ENCODE measurements at places on chromosomes 7 and 10.

GRCh38 chr10:48714088-48714487 lies 29.4 kb downstream of the WDFY4 start:
- DNase-seq: no peak

DNA sequence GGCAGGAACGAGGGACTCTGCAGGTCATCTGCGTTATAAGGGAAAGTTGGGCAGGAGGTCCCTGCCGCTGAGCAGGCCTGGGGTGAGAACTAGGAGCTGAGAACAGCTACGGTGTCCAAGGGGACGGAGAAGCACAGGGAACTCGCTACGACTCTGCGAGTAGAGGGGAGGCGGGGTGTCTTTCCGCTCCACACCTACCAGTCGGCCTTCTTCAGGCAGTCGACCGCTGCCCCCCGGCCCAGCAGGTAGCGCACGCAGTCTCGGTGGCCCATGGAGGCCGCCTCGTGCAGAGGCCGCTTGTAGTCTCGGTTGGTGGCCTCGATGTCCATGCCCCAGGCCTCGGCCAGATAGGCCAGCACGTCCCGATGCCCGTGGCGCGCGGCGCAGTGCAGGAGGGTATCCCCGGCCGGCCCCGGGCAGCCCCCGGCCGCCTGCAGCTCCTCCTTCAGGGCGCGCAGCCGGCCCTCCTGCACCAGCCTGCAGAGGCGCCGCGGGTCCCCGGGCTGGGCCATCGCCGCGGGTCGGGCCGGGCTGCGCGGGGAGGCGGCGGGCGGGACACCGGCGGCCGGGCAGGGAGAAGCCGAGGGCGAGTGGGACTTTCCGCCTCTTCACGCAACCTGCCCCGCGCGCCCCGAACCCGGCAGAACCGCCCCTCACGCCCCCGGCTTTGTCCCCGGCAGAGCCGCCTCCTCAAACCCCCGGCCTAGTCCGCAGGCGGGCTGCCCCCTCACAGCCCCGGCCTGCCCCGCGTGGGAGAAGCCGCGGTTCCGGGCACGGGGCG lies 660 bp downstream of the ANKRD16 start:
- peak; percentile 46 for DNase-seq

GRCh38 chr7:130703851-130704250 lies 17.5 kb upstream of the TSGA13 start:
- no peak for DNase-seq

- no peak for DNase-seq
Measured at GRCh38 chr10:78576276-78576675, 492.5 kb upstream of the ZMIZ1 start.

DNA sequence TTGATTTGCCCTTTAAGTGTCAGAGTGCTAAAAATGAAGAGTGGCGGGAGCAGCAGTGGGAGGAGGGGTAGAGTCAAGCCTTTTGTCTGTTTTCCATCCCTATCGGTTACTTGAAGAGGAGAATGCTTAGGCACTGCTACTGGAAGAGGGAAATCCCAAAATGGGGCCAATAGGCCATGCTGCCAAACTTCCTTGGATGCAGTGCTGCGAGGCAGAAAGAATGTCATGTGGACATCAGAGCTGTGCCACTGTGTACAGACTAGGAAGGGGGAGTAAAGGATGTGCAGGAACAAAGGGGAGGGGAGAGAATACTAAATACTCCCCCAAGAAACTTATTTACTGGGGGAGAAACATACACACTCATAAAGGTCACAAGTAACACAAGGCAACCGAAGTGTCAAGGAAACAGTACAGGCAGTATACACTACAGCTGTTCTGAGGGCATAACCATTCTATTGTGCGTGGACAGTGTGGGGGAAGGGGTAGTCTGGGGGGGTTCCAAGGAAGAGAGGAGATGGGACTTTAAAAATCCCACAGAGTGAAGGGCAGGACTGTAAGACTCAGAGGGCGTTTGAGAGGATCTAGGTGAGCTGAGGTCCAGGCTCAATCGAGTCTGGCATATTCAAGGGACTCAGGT lies 228.7 kb upstream of the PLXNA4 start:
- no peak for DNase-seq

- no peak for DNase-seq
Measured at GRCh38 chr7:36215457-36215765, 62.4 kb downstream of the EEPD1 start.

GRCh38 chr7:97377713-97378112 lies 260.2 kb downstream of the SDHAF3 start:
- DNase-seq: no peak

DNA sequence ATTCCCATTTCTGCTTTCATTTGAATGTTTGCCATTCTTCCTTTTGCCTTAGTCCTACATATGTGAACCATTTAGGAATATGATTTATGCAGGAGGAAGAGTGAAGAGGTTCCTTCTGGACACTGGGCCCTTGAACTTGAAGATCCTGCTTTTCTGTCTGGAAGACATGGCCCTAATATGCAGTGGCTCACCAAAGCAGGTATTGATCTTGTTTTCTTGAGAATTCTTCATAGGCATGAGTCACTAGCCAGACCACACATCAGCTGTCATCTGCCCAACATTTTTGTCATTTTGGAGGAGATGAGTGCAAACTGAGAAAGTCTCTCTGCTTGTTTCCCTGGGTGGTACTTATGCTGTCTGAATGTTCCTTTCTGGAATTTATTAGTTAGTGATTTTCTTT lies 382.6 kb downstream of the LRMDA start:
- no peak for DNase-seq

- DNase-seq: no peak
Measured at GRCh38 chr7:94838717-94839116, 68.7 kb upstream of the PPP1R9A start.

DNA sequence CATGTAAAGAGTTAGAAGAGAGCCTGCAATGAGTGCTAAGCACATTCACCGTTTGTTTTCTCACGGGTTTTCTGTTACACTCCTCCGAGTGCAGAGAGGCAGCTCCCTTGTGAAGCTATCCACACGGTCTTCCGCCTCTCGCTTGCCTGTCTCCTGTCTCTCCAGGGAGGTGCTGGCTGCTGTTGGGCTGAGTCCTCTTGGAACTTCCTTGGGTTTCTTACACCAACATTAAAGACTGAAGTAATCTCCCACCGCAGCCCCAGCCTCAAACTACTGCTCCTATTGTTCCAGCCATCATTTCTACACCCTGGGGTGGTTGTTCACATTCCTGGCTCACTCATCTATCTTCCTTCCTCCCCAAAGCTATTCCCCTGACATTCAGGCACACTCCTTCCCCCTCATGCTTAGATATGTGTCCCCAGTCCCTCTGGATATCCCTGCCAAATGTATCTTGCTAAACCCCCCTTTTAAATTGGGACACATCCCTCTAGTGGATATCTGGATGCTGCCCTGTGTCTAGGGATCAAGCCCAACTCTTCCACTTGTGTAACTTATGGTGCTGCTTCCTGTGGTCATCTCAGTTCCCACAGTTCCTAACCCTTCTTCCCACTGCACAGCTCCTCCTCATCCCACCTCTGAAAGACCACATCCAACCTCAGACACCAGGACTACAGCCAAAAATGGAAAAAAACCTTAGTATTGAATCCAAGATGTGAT lies 14.1 kb downstream of the ESYT2 start:
- no peak for DNase-seq

DNA sequence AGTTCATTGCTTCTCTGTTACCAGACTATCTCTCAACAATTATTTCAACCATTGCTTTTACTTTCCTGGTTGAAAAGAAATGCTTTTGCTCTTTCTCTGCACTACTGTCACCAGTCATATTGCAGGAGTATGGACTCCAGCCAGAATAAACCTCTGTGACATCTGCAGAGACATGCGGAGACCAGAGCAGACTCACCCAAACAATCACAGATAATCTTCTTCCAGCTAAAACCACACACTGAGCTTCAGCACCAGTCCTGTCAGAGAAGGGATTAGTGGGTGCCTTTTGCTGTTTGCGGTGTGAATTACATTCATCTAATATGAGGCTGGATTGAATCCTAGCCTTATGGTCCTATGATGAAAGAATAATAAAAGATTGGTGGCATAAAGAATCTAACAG lies 258.6 kb downstream of the CNTNAP2 start:
- DNase-seq: no peak

DNA sequence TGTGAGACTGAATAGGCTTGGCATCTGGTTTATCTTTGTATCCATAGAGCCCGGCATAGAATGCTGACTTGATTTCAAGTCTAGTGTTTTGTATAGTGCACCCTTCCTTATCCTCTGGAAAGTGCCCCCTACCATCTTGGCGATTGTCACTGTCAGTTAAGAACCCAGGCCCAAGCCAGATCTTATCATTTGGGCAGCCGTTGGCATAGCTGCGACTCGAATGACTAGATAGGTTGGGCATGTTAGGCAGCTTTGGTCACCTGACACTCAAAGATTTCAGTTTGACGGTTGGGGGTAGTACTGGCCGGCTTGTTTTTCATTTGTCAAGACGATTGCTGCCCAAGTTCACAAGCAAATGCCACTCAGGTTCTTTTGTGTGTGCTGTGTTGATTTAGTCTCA lies 6.6 kb downstream of the NIPSNAP2 start:
- no peak for DNase-seq

- DNase-seq: no peak
Measured at GRCh38 chr10:21417172-21417712, 108.2 kb downstream of the SKIDA1 start.

DNA sequence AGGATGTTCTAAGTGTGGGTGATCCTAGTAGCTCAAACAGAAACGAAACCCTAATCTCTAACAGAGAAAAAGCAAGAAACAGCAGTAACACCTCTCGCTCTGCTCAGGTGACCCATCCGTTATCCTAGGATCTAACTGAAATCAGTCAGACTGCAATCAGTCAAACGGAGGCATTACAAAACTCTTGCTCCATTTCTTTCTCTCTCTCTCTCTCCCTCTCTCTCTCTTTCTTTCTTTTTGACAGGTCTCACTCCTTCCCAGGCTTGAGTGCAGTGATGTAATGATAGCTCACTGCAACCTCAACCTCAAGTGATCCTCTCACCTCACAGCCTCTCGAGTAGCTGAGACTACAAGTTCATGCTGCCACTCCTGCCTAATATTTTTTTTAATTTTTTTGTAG lies 1283.5 kb upstream of the CELF2 start:
- DNase-seq: no peak

DNA sequence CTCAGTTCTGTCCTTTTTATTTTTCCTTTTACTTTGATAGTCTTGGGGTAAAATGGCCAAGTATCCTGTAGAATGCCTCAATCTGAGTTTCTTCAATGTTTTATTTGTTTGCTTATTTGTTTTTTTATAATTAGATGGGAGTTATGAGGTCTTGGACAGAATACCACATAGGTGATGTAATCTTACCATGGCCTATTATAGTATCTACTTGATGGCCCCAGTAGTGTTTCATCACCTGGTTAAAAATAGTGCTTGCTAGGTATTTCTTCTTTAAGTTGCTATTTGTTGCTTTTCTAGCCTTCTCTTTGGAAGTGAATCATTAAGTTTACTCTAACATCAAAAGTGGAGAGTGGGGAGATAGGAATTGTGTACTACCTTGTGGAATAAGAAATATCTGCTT lies 1020.0 kb upstream of the KCND2 start:
- no peak for DNase-seq

DNA sequence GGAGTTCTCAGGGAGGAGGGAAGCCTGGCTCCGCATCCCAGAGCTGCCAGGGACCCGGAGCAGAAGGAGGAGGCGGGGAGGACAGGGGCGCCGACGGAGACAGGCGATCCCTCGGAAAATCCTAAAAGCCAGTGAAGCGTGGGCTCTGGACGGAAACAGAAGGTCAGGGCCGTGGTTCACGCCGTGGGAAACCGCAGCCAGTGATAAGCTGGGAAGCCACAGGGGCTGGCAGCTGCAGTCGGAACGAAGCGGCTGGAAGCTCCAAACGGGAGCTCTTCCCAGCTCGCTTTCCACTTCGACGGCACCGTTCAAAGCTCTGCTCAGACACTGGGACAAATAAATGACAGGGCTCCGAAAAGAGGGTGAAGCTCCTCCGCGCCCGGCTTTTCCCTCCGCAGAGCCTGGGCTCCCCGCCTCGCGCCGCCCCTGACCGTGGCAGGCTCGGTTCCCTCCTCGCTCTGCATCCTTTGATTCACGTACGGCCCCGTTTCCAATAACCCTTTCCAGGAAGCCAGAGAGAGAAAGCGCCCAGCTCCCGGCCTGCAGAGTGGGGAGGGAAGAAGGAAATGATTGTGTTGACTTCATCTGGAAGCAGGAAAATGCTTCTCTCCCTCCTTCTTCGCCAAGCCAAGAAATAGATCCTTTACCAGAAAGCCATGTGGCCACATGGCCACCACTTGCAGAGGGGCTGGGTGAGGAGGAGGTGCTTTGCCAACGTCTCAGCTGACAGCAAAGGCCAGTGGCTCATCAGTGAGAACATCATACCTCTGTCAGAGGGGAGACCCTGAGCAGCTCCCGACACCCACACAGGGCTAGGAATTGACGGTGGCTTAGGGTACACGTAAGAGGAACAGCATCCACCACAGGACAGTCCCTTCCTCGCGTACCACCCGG lies 57.4 kb downstream of the ADRB1 start:
- DNase-seq: no peak

DNA sequence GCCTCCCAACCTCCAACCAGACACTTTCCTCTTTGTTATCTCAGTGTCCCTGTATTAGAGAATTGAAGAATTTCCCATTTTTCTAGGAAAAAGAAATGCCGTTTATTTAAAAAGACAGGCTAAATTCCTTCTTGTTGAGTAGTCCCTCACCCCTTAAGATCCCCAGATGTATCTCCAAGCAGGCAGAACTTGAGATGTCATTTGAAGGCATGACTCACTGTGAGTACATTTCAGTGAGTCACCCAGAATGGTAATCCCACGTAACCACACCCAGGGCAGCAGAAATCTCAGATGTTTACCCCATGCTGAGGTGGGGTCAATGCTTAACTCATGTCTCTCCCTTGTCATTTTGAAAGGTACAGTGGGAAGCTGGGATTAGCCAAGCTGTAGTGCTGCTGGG lies 4.4 kb downstream of the ZNF655 start:
- DNase-seq: no peak

- DNase-seq: no peak
Measured at GRCh38 chr10:71358277-71358676, 38.4 kb upstream of the CDH23 start.

DNA sequence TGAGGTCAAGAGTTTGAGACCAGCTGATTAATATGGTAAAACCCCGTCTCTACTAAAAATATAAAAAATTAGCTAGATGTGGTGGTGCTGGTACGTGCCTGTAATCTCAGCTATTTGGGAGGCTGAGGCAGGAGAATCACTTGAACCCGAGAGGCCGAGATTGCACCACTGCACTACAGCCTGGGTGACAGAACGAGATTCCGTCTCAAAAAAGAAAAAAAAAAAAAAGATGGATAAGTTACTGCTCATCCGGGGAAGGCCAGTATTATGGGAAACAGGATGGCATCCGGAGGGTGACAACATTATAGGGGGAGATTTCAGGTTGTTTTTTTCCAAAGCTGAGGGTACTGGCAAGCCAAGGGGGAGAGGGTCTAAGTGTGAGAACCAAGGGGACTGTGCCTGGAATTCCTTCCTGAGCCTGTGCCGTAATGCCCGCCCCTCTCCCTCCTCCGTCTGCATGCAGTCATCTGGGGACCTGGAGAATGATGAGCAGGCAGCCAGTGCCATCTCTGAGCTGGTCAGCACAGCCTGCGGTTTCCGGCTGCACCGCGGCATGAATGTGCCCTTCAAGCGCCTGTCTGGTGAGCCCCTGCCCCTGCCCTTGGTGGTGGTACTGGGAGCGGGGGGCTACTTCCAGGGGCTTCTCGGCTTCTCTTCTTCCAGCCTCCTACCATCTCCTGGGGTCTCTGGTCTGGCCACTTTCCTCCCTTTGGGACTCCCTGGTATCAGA lies 4.4 kb downstream of the LAMTOR4 start:
- DNase-seq: no peak
